ENCODE measurements at places on chromosomes 2 and 18.

- DNase-seq, result no peak
Measured at GRCh38 chr2:127012868-127013267, 94.1 kb downstream of the BIN1 start.

DNA sequence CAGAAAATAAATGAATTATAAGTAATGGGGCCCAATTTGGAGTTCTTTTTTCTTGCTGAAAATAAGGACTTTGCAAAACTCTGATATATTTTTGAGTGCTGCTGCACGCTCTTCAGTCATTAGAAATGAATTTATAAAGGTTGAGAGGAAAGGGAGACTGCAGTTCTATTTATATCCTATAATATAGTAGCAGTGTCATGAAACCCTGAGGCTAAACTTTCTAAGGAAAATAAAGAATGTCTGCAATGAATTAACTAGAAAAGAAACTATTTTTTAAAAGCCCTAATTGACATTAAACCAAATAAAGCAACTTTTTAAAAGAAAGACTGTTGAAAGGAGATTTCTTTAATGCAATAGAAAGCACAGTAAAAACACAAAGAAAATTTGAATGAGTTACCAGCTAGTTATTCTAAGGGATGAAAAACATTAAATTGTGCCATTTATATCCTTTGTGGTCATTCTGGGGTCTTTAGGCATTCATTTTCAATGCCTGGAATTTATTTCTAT is 1072.8 kb upstream of the TMEFF2 start:
- no peak for DNase-seq

DNA sequence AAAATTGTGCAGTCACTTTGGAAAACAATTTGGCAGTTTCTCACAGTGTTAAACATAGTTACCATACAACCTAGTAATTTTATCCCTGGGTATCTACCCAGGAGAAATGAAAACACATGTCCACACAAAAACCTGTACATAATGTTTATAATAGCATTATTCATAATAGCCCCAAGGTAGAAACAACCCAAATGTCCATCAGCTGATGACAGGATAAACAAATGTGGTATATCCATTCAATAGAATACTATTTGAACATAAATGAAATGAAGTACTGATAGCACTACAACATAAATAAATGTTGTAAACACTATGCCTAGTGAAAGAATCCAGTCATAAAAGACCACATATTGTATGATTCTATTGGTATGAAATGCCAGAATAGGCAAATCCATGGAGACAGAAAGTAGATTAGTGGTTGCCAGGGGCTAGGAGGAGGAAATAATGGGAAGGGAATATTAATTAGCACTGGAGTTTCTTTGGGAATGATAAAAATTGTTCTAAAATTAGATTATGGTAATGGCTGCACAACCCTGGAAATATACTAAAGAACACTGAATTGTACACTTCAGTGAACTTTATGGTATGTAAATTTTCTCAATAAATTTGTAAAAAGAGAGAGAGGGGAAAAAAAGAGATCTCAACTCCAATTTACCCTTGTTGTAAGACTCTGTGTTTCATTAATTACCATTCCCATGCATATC is 20.8 kb upstream of the VIT start:
- no peak for DNase-seq

- no peak for DNase-seq
Measured at GRCh38 chr18:43830947-43831346, 553.7 kb upstream of the SYT4 start.

DNA sequence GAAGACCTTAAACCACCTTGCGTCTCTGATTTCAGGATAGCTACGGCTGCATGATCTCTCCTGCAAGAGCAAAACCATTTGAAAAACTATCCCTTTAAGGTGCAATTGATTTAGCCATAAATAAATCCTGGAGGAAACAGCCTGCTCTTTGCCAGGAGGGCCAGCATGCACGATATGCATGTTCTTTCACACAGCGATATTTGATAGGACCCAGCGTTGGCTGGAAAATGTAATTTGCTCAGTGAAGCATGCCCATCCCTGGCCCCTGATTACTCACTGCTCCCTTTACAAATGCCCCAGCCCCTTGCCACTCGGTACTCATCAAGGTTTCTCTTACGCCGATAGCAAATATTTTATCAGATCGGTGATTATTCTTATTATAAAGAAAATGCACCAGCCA is 315.4 kb downstream of the CDH2 start:
- peak; percentile 74 for DNase-seq

DNA sequence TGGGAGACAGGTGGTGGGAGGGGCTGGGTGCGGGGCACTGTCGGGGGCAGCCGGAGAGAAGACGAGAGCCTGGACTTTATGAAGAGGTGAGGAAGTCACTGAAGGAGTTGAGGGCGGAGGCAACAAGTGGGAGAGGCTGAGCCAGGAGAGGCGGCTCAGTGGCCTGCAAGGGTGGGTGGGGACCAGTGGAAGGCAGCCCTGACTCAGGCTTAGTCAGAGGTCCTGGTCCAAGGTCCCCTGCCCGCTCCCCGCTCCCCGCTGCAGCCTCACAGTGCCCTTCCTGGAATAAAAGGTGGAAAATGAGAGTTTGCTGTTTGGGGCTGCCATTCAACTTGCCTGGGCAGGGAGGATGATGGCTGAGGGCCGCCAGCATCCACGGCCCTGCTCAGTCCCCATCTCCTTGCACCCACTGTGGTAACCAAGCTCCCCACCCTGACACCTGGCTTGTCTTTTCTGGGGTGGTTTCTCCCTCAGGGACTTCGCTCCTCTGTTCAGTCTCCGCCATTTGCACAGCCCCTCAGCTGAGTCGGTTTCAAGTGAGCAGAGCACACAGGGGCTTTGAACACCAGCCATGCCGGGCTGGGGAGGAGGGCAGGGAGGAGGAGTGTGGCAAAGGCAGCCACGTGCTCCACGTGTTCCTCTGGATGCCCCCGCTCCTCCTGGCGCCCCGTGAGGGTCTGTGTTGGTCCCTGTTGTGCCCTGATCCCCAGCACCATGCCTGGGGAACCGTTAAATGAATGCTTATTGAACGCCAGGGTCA is 13.7 kb upstream of the RALB start:
- DNase-seq, result no peak

DNA sequence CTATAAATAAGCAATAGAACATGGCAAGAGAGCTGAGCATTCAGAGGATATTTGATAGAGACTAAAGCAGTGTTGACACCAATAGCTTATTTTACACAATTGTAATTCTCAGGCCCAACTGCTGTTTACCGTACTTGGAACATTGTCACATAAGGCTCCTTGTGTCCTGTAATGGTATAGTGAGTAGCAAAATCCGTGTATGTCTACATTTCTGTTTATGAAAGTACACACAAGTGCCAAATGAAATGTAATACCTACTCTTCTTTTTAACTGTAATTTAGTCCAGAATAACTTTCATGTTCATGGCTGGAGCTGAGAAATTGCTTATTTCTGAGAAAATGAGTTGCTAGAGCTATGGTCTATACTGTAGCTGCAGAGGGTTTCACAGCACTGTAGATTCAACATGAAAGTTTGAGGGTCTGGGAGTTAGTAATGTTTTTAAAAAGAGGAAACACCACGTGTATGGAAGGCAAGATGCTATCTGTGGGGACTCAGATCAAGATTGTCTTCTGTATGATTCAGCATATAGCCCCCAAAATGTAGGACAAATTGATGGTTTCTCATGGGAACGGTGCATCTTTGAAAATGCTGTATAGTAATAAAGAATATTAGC is 110.2 kb upstream of the NOSTRIN start:
- no peak for DNase-seq

DNA sequence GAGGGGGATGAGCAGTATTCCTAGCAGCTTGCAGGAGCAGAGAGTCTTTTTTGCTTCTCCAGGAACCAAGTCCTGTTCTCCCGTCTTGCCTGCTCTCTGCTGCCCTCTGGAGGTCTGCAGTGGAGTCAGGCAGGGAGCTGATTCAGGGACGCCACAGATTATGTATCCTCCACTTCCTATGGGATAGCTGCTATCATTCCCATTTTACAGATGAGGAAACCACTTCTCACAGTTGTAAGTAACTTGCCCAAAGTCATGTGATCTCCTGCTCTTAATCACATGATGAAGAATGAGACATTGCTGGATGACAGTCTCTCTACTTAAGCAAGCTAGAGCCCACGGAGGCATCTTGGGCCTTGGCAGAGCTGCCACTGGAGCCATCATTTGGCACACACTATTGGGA is 8.3 kb downstream of the SLC4A5 start:
- DNase-seq, result no peak

- DNase-seq, result no peak
Measured at GRCh38 chr2:72894514-72894913, 7.3 kb downstream of the SPR start.

GRCh38 chr18:58596265-58596681 is 32.6 kb downstream of the ALPK2 start:
- DNase-seq, result peak; percentile 26

GRCh38 chr2:226673314-226673723 is 126.3 kb downstream of the IRS1 start:
- DNase-seq, result no peak

- DNase-seq, result no peak
Measured at GRCh38 chr2:620004-620403, 57.2 kb downstream of the TMEM18 start.

DNA sequence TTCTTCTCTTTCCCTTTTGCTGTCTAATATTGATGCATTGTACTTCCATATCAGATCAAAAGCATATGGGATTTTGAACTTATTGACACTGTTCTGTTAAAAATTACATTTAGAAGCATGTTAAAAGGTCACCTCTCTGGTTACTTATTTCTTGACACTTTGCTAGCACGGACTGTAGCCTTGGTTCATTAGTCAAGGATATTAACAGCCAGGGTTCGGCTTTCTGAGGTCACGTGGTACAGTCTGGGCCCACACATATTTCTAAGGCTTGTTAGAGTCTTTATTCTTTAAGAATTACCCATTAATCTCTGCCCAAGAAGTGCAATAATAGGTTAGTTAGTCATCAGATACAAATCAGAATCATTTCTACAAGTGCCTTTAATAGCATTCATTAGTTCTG is 1035.8 kb upstream of the FANCL start:
- DNase-seq, result no peak

DNA sequence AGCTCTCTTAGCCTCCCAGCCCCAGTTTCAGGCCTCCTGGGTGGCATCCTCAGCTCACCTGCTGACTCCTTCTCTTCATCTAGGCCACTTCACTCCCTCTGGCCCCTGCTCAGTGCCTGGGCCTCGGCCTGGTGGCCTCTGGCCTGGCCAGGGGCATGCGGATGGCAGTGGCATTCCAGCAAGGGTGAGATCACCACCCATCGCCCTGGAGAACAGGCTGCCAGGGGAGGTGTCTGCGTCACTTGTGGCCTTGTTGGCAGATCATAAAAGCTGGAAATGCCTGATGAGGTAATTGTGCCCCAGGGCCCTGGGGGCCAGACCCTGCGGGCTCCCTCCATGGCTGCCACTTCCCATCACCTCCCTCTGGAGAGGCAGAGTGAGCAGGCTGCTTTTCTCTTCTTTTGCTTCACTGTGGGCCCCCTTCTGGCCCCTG is 72.5 kb upstream of the SMAD2 start:
- no peak for DNase-seq

GRCh38 chr2:173424886-173425285 is 70.2 kb downstream of the CDCA7 start:
- DNase-seq, result no peak

Measured in NCI-H524 (cell line).